ENCODE measurements at places on chromosomes 5 and 9.

DNA sequence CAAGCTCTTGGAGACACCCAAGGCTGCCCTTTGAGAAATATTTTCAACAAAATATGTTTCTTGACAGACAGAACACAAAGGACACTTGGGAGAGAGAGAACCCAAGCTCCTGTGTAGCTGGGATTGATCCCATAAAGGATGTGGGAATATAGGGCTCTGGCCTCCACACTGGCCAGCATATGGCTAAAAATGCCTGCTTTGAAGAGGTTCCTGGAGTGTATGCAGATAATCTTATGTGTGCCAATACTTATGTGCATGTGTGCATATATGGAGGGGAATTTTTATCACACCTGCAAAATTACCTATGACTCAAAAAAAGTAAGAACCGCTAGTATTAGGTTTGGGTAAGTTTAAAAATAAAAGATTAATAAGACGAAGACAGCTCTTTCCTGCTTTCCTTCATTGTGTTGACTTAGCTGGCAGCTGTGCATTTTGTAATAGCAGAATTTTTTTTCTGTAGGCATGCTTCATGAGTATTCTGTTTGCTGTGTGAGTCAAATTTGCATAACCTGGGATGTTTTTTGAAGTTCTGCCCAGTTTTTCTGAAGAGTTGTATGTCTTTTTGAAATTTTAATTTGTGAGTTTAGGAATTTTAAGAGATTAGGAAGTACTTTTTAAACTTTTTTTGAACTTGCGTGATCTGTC lies 42.6 kb downstream of the HACD4 start:
- DNase-seq: no peak

GRCh38 chr5:151048526-151048925 lies 28.1 kb downstream of the GPX3 start:
- DNase-seq: no peak

GRCh38 chr5:63089147-63089546 lies 510.5 kb downstream of the LRRC70 start:
- no peak for DNase-seq

GRCh38 chr5:158166424-158166823 lies 307.5 kb upstream of the CLINT1 start:
- no peak for DNase-seq

GRCh38 chr5:61002611-61003355 lies 57.8 kb downstream of the NDUFAF2 start:
- DNase-seq: no peak

- DNase-seq: no peak
Measured at GRCh38 chr9:127102176-127102575, 20.3 kb downstream of the ANGPTL2 start.

GRCh38 chr5:37248421-37248969 lies 681 bp downstream of the CPLANE1 start:
- no peak for DNase-seq

- no peak for DNase-seq
Measured at GRCh38 chr9:131693651-131694597, 46.0 kb downstream of the RAPGEF1 start.

DNA sequence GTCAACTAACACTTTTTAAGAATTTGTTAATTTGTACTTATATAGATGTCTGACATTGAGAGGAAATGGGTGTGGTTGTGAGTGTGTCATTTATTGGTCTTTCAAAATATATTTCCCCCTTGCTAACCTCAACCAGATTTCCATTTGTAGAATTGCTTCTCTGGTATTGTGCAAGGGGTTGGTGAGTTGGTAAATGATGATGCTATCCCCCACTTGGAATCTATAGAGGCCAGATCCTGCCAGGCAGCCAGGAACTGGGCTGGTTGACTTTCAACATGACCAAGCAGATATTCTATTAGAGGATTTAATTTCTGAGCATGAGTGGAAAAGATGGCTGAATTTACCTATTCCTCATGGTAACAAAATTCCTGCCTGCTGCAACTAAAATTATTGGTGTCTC lies 306.6 kb upstream of the KIF2A start:
- DNase-seq: no peak

DNA sequence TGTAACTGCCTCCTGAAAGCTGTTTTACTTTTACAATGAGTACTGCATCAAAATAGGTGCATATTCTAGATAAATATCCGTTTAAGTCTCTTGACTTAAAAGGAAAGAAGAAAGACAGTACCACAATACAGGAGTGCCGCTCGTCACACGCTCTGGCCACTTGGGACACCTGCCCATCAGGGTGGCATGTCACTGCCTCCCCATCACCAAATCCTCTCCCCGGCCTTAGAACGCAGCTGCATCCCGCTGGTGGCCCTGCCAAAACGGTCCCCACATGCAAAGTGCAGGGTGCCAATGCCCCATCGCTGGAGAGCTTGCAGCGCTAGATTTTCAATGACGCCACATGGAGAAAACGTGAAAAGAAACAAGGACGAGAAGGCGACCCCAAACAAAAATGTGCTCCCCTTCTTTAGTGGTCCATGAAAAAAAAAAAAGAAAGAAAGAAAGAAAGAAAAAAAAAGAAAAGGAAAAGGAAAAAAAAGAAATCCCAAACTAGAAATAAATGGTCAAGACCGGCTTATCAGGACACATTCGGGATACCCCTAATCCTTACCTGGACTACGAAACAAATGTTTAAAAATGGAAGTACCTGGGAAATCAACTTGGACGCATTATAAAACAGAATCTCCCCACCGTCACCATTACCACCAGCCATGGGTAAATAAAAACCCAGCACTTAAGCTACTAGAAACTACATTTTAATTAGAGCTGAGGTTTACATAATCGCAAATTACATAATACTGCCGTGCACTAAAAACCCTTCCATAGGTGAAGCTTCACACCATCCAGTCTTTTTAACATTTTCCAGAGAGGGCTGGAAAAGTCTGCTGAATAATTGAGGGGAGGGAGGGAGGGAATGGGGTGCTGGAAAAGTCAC lies 1.0 kb downstream of the ANKH start:
- DNase-seq: peak; percentile 60

DNA sequence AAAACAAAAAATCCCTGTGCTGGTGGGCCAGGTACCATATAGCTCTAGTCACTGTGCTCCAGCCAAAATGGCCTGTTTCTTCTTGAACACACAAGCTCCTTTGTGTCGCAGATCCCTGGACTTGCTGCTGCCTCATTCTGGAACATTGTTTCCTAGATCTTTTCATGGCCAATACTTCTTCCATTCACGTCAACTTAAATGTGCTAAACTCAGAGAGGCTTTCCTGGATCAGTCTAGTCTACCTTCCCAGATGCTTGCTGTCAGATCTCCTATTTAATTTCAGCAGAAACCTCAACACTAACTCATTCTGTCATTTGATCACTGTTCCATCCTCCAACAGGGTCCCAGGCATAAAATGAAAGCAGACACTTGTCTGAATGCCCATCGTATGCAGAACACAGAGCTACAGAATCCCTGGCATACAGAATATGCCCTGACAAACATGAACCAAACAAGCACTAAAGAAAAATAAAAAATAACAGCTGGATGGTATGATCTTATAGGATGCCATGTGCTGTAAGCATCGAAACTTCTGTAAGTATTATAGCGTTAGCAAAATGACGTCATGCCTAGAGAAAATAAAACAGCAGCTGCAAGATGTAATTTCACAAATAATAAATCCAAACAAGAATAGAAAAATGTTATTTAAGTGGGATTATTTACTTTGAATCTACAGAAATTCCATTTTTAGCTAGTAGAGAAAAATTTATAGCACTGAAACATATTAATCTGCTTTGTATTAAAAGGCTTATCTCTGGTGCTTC lies 403.7 kb upstream of the DAP start:
- DNase-seq: no peak

GRCh38 chr5:134184155-134185135 lies 7.7 kb upstream of the SKP1 start:
- DNase-seq: peak; percentile 61

- no peak for DNase-seq
Measured at GRCh38 chr9:74533253-74533652, 36.1 kb downstream of the RORB start.

- DNase-seq: no peak
Measured at GRCh38 chr9:111474385-111474784, 9.8 kb downstream of the ECPAS start.

- DNase-seq: no peak
Measured at GRCh38 chr9:101902051-101902450, 163.6 kb upstream of the GRIN3A start.

DNA sequence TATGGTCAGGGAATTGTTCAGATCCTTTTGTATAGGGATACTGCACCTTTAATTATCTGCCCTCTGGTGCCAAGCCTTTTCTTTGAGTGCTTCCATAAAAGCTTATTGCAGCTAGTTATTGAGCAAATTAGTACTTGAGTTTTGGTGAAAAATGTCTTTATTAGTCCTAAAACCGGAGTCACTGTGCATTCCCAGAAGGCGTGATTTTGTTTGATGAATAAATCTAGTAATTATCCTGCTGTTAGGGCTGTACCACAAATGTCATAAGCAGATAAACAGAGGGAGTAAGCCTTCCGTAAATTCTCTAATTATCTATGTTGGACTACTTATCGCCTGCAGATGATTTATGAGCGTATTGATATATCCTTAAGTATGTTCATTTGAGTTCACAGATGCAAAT lies 620.7 kb upstream of the ARRDC3 start:
- no peak for DNase-seq

All from activated T-cell treated with anti-CD3 and anti-CD28 coated beads for 48 hours (primary cell).